D341Med (cell line): ENCODE measurements at places on chromosomes 6 and 20.

DNA sequence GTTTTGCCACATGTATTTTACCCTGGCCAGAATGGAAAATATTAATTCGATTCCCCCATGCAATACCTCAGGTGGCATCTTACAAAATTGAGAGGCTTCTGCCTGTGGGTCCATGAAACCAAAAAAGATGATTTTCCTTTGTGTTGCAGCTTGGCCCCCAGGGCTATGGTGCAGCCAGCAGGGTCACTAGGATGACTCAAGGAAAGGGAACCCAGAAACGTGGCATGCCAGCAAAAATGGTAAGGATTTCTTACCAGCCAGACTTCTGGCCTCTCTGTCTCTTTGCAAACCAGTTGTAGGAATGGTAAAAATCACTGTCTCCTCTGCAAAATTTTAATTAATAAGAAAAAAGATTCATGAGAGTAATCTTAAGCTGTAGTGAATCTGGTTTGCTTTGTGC lies 11.6 kb upstream of the TAAR9 start:
- no peak for DNase-seq

- DNase-seq, result no peak
Observed at GRCh38 chr20:36883977-36884535, 8.1 kb downstream of the TLDC2 start.

DNA sequence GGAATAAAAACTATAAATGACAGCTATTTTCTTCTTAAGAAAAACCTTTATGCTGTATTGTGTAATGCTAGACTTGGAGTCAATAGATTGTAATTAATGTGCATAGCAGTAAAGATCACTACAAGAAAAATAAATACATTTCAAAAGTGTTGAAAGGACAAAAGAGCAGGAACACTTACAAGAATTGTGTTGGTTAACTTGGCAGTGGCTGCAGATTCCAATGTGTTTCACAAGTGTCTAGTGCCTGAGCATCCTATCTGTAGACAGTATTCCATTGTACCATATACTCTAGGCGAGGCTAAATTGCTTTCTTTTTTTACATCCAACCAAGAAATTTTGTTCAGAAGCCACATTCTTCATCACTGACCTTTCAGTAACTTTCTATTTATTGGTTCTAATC lies 924.1 kb downstream of the EPHA7 start:
- DNase-seq, result no peak

- DNase-seq, result peak; percentile 81
Observed at GRCh38 chr20:38725931-38726803, 1.9 kb downstream of the SLC32A1 start.

GRCh38 chr6:166632731-166633130 lies 5.7 kb upstream of the RPS6KA2 start:
- no peak for DNase-seq
